ENCODE measurements at places on chromosomes 13 and 19. TPM values are rescaled to one million over a fixed set of nuclear protein-coding genes. Genes with fewer than 3 reads are reported as not detected.

The MYH14 gene
- not detected for total RNA-seq

The NDUFA3 gene
- 65.7 TPM for total RNA-seq

The ZNF491 gene
- total RNA-seq: 0.62 TPM

GRCh38 chr19:42850981-42851717 lies 28.4 kb downstream of the PSG1 start:
- DNase-seq: no peak

DNA sequence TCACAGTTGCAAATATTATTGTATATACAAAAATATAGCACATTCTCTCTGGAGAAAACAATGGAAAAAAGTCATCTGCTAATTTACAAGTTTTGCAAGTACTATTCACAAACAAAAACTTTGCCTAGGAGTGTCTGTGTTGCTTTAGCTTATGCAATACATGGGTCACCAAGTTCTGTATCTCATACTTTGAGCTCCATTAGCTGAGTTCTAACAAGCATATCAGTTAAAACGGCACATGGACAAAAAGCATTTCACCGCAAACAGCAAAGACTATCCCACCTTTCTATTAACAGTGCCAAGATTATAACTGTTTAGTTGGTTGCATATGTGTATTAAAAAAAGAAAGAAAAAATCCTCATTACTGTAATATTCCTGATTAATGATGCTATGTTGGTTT lies 4.6 kb downstream of the SPRY2 start:
- no peak for DNase-seq

DNA sequence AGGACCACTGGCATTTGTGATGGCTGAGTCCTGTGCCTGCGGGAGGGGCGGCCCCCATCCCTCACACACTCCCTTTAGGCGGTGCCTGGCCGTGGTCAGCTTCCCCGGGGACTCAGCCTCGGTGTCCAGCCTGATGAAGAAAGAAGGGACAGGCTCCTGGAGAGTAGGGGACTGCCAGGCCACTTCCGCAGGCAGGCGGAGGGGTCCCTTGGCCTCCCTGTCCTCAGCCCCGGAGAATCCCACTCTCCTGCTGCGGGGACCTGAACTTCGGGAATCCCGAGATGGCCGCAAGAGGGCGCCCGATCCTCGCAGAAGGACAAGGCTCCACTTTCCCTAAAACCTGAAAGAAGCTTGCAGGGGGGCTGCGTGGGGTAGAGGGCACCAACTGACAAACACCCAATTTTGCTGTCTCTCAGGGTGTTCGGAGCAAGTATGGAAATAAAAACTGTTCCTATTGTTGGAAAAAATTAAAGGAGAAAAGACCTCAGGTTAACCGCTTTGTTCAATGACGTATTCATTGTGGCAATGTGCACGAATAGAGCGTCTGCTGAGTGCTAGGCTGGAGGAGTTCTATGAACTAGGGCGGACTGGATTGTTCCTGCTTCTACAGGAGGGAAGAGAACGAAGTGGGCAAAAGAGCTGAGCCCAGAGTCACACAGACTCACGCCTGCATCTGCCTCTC lies 297.3 kb downstream of the ZNF536 start:
- DNase-seq: no peak

DNA sequence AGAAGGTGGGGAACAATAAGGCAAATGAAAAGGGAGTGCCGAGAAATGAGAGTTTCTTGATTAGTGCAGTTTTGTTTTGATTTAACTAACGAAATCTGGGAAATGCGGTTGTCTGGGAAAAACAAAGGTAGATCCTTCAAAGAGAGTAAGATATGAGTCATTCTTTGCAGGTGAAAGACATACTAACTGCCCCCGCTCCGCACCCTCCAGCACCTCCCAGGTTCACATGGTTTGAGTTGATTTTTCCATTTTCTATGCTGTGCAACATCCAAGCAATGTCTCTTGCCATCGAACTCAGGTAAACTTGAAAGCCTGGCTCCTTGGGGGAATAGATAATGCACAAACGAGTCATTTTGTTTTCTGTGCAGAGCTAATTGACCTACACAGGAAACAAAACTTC lies 84.1 kb upstream of the KLF12 start:
- DNase-seq: no peak

DNA sequence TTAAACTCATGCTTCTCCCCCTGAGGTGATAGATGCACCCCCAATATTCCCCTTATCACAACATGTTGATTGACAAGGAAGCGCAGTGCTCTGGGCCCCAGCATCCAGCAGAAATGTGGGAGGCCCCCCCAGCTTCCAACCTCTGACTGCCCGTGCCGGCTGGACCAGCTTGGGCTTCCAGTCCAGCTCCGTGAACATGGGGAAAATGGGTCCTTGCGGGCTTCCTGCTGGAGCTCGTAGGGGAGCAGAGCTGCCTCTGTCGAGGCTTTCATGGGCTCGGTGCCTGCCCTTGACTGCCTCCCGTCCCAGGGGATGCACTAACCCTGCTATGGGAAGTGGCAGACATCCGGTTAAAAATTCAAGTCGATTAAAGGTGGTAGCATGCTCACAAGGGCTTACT lies 188.9 kb downstream of the COL4A1 start:
- DNase-seq: no peak

- DNase-seq: no peak
These were observed 8.0 kb downstream of the TMEM91 start for GRCh38 chr19:41384351-41384750.

GRCh38 chr19:38073841-38074685 lies 150.0 kb downstream of the DPF1 start:
- DNase-seq: no peak

DNA sequence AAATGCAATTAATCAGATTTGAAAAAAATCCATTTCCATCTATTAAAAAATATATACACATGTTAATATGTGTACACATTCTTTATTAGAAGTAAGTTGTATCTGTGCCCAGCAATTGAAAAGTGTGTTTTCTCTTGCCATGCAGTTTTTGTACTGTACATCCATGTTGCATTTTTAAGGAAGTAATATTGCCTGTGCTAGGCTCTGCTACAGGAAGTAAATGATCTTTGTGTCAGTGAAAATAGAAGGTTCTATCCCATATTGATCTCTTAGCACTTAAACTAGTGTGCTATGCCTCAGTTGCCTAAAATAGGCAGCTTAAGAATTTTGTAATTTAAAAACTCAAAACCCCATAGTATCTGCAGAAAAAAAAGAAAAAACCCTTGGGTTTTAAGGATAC lies 122.5 kb downstream of the CDK8 start:
- no peak for DNase-seq

GRCh38 chr19:40597329-40597838 lies 3.8 kb upstream of the LTBP4 start:
- DNase-seq: no peak

GRCh38 chr13:31631071-31631470 lies 108.3 kb upstream of the RXFP2 start:
- no peak for DNase-seq

- no peak for DNase-seq
These were observed 30.6 kb upstream of the DPP9 start for GRCh38 chr19:4754248-4754647.

DNA sequence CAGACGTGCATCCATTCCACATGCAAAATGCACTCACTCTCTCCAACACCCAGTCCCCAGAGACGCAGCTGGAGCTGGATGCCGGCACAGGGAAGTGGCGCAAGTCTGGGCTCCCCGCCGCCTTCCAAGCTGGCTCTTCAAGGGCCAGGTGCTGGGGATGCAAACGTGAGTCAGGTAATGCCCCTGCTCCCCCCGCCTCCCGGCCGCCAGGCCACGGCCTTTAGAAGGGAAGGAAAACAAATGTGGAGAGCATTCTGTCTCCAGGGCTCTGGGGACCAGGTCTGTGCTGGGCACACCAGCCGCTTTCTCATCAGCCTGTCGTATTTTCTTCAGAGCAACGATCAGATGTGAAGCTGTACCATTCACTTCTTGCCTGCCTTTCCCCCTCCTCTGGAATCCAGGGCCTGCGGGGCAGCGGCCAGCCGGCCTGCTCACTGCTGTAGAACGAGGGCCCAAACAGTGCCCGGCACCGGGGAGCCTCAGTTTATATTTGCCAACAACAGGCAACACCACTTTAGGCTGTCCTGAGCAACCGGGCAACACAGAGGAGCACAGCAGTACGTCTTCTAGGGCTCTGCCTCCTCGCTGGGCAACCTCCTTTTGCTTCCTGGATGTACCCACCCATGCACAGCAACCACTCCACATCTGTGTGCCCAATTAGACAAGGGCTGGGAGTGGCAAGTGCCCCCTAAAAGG lies 3.8 kb downstream of the RAB20 start:
- DNase-seq: no peak

Measured in CD4-positive, CD25-positive, alpha-beta regulatory T cell (primary cell).